ENCODE measurements at places on chromosomes 5 and 9.

GRCh38 chr9:113857875-113858274, 18.2 kb upstream of the ZNF618 start:
- DNase-seq: no peak

DNA sequence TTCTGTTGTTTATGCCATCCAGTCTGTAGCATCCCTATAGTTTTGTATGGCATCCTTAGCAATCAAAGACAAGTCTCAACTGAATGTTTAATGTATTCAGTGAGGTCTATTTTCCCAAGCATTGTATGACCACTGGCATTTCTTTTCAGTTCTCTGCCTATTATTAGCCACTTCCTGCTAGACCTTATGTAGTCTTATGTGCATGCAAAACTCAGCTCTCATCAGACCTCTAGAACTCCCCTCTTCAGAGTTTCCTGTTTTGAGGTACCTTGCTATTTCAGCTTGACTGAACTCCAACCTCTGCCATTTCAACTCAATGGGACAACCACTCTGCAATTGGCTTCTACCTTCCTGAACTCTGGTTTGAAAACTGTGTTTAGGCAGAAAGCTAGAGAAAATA, 113.2 kb downstream of the SLC25A46 start:
- DNase-seq: peak; percentile 43

- peak; percentile 52 for DNase-seq
Observed at GRCh38 chr9:17600962-17601593, 22.2 kb downstream of the SH3GL2 start.

DNA sequence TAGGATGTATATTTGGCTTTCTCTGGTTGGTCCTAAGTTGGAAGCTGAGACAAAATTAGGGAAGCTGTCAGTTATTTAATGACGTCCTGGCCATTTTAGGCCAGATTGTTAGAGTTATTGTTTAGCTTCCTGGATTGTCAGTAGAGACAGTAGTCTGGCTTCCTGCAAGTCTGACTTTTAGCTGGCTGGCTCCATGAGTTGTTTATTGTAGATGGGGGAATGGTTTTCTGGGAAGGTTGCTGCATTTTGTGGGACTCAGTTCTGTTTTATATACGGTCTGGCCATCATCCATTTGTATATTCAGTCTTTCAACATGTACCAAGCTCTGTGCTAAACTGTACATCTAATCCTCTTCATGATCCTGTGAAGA, 68.3 kb downstream of the SGCD start:
- no peak for DNase-seq

DNA sequence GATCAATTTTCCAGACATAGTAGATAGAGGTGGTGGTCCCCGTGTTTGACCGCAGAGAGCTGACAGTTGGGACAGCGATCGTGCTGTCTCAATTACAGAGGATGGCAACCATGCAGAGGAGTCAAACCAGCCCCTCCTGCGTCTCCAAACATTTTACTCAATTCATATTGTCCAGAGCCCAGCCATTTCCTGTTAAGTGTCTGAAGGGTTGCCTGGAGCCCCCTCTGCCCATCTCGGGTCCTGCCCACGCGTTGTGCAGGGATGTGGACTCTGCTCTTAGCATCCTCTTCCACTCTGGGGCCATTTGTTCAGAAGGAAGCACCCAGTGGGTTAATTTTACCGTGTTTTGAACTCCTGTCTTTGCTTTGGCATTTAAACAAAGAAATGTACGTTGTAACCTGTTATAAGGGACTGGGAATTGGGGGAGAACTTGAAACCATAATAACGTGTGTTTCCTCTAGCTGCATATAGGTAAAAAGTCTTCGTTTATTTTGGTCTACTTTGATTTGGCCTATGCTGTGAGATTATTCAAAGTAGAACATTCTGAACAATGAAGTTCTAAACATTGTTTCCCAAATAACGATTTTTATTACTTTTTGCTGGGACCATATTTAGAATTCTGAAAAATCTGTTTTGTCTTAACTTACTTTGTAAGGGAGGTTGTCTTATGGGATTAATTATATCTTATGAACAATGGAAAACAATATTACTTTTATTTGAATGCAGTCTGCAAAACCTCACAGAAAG, 876 bp downstream of the EGFLAM start:
- DNase-seq: no peak

- DNase-seq: peak; percentile 6
Observed at GRCh38 chr9:114718801-114719221, 36.8 kb upstream of the TEX48 start.

DNA sequence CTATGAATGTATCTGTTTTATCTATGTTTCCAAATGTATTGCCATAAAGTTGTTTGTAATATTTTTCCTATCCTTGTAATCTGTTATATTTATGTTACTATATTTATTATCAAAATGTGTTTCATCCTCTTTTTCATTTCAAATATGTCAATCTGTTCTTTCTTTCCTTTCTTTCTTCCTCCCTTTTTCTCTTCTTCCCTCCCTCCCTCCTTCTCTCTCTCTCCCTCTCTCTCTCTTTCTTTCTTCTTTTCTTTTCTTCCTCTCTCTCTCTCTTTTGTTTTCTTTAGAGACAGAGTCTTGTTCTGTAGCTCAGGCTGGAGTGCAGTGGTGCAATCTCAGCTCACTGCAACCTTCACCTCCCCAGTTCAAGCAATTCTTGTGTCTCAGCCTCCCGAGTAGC, 91.3 kb downstream of the GTF3C4 start:
- DNase-seq: no peak

DNA sequence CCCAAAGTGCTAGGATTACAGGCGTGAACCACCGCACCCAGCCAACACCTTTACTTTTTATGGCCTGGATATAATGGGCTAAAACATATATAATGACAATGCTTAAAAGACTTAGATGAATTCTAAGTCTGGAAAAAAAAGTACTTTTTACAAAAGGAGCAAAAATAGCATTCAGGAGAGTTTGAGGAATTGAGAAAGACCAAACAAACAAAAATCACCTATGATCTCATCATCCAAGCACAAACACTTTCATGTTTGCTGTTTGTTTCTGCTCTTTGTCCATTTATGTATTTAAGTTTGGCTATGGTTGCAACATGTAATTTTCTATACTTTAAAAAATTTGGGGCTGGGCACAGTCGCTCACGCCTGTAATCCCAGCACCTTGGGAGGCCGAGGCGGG, 54.8 kb upstream of the RIC1 start:
- no peak for DNase-seq

DNA sequence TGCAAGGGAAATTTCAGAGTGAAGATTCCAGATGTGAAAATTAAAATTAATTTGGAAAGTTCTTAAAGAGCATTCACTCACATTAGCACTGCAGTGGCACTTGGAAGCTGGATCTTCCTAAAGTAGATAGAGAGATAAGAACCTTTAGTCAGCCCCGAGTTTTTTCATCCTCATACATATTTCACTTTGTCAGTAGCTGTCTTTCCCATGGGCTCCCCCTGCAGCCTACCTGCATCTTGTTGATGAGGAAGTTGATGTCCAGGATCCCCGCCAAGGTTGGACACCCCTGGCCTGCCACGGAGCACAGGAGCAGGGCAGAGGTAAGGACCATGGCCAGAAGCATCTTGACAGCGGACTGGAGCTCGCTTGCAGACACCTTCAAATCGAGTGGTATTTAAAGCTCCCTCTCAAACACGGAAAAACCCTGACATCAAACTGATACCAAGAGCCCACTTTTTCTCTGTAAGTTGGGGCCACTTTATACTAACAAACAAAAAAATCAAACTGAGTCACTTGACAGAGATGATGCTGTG, at the start of gene IL9:
Gene IL9, minus strand, starts transcription at position 368 of the 533 bp plus-strand sequence. Its CDS starts 25 bp downstream, at position 343.
- no peak for DNase-seq

DNA sequence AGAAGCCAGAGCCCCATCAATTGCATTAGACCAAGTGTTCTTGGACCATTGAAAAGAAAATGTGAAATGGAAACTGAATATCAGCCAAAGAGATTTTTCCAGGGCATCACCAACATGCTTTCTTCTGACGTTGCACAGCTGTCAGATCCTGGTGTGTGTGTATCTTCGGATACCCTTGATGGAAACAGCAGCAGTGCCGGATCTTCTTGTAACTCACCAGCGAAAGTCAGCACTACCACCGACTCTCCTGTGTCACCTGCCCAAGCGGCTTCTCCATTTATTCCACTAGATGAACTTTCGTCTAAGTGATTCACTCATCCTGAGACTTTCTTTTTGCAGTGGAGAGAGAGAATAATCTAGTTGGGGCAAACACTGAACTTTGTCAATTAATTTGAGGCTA, 75.7 kb downstream of the PIP5K1B start:
- peak; percentile 26 for DNase-seq

GRCh38 chr5:178468196-178468685, 122.0 kb downstream of the COL23A1 start:
- DNase-seq: no peak

- no peak for DNase-seq
Observed at GRCh38 chr5:4901924-4902323, 238.2 kb upstream of the ADAMTS16 start.

GRCh38 chr5:97098922-97099321, 43.5 kb downstream of the LIX1 start:
- DNase-seq: no peak

- DNase-seq: no peak
Observed at GRCh38 chr5:93665648-93666047, 75.8 kb downstream of the POU5F2 start.

DNA sequence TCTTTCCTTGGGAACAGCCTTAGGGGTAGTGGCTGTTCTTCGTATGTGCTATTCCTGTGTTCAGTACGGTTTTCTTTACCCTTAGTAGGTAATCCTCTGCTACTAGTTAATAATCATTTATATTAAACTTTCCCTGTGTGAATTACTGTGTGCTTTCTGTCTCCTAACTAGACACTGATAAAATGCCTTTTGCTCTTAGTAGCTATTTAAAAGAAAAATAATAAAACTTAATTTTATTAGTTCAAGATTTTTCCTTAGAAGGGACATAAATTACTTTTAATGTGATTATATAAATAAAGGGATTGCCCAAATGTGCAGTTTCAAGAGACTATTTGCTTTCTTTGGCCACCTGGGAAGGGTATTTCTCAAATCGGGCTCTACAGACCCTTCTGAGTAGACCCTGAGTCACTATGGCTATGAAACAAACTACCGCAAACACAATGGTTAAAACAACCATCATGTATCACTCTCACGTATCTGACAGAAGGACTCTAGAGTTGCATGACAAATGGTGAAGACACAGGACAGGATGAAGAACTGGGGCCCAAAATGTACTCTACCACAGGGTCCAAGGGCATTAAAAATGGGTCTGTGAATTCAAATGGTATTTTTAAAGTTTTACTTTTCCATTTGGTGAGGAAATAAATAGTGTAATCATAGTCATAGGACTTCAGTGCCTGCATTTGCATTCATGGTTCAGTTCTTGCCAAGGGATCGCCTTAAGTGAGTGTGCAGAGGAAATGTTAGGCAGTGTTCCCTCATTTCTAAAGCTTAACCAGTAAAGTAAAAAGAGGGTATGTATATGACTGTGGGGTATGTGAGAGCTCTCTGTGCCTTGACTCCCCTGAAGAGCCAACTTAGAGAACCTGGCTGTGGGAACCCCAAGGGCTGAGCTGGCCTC, 97.0 kb downstream of the TSSK1B start:
- DNase-seq: no peak
